CD4-positive, alpha-beta memory T cell (primary cell): ENCODE measurements at places on chromosomes 4 and X. TPM values are rescaled to one million over a fixed set of nuclear protein-coding genes. Genes with fewer than 3 reads are reported as not detected.

DNA sequence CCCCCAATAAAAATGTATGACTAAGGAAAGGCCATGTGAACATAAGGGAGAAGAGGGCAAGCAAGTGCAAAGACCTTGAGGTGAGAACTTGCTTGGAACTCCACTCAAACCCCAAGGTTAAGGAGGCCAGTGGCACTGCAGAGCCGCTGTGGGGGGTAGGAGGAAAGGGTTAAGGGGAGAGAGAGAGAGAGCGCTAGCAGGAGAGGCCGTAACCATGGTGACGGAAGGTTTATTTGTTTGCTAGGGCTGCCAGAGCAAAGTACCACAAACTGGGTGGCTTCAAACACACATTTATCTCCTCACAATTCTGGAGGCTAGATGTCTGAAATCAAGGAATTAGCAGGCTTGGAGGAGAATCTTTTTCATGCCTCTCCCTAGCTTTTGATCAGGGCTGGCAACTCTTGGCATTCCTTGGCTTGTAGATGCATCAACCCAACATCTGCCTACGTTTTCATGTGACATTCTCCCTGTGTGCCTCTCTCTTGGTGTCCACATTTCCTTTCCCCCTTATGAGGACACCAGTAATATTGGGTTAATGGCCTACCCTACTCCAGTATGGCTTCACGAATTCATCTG, 35.2 kb downstream of the SMIM20 start:
- no peak overlapping the region for H3K27ac ChIP-seq
- H3K27me3 ChIP-seq: peaks cover 4% of the 10 kb centered on the region
- peaks cover 15% of the 10 kb centered on the region for H3K4me1 ChIP-seq

DNA sequence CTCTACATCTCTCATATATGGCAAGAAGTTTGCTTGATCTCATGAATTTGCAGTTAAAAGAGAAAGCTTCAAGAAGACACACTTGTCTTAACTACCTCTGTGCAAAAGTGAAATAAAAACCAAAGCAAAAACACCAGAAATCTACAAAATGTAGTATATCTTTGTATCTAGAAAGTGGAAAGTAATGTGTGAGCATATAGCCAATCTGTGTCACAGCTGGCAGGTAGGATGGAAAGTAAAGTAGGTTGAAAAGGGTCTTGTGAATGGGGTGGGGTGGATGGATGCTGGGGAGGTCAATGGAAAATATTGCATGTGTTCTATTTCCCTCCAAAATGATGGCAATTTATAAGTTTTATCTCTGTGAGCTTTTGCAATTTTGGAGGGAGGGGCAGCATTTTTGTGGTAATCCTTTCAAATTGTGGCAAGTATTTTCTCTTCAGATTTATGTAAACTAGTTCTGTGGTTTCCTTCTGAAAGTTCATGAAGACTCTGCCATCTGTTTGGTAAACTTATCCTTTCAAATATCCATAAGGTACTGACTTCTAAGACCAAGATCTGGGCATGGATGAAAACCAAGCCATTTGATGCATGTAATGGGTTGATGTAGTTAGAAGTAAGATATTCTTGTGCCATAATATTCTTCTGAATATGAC, 215.9 kb upstream of the GIMD1 start:
- DNase-seq: no peak
- H3K4me1 ChIP-seq: no peaks in the 10 kb centered on the region
- no peaks in the 10 kb centered on the region for H3K36me3 ChIP-seq
- no peak overlapping the region for H3K4me3 ChIP-seq
- H3K27me3 ChIP-seq: no peaks in the 10 kb centered on the region
- no peak overlapping the region for H3K27ac ChIP-seq

GRCh38 chr4:162582180-162582579, 418.4 kb upstream of the FSTL5 start:
- no peak overlapping the region for H3K4me3 ChIP-seq
- no peaks in the 10 kb centered on the region for H3K36me3 ChIP-seq

CENPC gene
- total RNA-seq: 64.0 TPM

MSX1 gene
- not detected for total RNA-seq

GRCh38 chr4:121720109-121720508, 23.3 kb upstream of the ANXA5 start:
- no peaks in the 10 kb centered on the region for H3K27me3 ChIP-seq
- DNase-seq: no peak
- H3K27ac ChIP-seq: no peak overlapping the region
- H3K36me3 ChIP-seq: no peaks in the 10 kb centered on the region

DNA sequence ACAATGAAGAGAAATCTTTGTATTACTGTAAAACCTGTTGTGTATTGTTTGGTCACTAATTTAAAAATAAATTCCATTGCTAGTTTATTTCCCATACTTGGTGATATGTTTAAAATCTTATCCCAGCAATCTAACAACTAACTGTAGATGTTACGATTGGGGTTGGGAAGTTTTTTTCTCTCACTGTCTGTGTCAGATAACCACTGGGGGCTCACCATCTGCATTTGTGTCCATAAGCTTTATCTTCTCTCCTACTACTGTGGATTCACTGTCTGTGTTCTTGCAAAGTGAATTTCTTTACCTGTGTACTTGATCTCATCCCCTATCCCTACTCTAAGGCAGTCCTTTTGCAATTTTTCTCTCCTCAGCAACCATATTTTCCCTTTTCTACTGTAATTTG, 81.3 kb downstream of the STIM2 start:
- H3K27me3 ChIP-seq: no peaks in the 10 kb centered on the region
- no peaks in the 10 kb centered on the region for H3K36me3 ChIP-seq
- no peak overlapping the region for H3K27ac ChIP-seq

CLCN4 gene
- total RNA-seq: 0.28 TPM

GRCh38 chrX:94114362-94114761, 440.4 kb downstream of the FAM133A start:
- no peaks in the 10 kb centered on the region for H3K4me1 ChIP-seq
- no peak overlapping the region for H3K4me3 ChIP-seq
- DNase-seq: no peak
- H3K27ac ChIP-seq: no peak overlapping the region
- no peaks in the 10 kb centered on the region for H3K36me3 ChIP-seq

SSX4 gene
- not detected for total RNA-seq

DNA sequence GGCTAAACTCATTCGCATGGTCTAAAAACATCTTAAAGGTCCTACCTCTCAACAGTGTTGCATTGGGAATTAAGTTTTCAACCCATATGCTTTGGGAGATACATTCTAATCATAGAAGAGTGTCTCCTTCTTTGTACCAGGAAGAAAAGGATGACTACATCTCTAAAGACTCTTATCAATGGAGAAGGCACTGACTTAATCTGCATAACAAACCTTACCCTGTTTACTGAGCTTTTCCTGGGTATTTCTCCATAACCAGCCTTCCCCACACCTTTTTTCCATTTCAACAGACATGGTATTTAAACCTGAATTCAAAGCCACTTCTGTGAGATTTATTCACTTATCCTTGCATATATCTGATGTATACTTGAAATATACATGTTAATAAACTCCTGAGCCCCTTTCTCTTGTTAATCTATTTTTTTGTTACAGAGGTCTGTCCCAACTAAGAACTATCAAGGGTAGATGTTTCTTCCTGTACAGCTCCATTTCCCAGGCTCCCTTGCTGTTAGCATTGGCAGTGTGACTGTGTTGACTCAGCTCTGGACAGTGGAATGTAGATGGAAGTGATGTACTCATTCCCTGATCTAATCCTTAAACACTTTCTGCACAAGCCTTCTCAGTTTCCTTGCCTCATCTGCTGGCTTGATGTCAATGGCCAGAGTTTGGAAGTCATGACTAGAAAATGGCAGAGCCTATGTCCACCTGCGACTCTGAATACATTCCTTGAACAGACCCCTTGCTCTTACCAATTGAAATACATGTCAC, 148.9 kb upstream of the CPEB2 start:
- H3K4me3 ChIP-seq: no peak overlapping the region
- no peak for DNase-seq
- no peak overlapping the region for H3K27ac ChIP-seq
- H3K27me3 ChIP-seq: no peaks in the 10 kb centered on the region

- no peak overlapping the region for H3K4me3 ChIP-seq
- no peaks in the 10 kb centered on the region for H3K4me1 ChIP-seq
- DNase-seq: no peak
- H3K27ac ChIP-seq: no peak overlapping the region
- H3K27me3 ChIP-seq: no peaks in the 10 kb centered on the region
These were observed 26.5 kb downstream of the RASGEF1B start for GRCh38 chr4:81445196-81445595.

FAM9B gene
- not detected for total RNA-seq

DNA sequence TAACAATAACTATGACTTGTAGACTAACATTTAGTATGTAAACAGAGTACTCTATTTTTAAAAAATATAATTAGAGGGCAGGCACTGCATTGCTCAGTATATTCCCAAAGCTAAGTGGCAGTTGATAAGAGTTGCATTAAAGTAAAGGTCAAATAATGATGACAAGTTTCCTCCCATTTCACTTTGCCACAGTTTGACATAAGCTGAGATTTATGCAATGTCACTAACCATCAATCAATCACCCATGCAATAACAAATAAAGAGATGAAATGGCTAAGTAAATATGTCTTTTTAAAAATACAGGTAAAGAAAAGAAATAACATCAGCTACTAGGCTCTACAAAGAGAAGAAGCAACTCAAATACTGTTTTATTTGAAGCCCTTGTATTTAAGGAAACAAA, 673.4 kb downstream of the PCDH18 start:
- H3K27ac ChIP-seq: no peak overlapping the region
- H3K27me3 ChIP-seq: no peaks in the 10 kb centered on the region
- H3K36me3 ChIP-seq: no peaks in the 10 kb centered on the region
- DNase-seq: no peak
- no peaks in the 10 kb centered on the region for H3K4me1 ChIP-seq

PTTG2 gene
- total RNA-seq: 1.5 TPM

GRCh38 chrX:18931972-18932371, 51.9 kb downstream of the PHKA2 start:
- DNase-seq: no peak
- H3K4me3 ChIP-seq: no peak overlapping the region
- no peaks in the 10 kb centered on the region for H3K27me3 ChIP-seq
- H3K4me1 ChIP-seq: no peaks in the 10 kb centered on the region
- no peaks in the 10 kb centered on the region for H3K36me3 ChIP-seq
- no peak overlapping the region for H3K27ac ChIP-seq

DNA sequence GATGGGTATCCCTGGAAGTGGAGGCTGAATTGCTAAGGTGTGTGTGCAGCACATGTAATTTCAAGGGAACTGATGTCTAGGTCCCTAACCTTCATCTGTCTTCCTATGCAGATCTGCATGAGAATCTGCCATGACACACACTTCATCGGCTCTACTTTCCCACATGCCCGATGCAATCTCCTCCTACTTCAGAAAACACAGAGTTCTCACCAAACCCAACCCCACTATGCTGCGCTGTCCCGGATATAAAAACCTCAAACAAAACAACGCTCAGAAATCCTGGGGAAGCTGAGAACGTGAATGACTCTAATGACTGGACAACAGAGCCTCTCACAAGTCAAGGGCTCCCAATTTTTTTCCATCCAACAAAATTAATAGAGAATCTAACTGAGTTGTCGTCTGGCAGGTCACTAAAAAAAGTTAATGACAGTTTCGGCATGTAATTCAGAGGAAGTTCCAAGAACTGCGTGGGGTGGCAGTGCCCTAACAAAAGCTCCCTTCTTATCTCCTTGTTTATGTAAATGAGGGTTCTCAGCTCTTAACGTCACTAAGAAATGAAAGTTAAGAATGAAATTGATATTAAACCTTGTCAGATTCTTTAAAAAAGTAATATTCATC, 39.0 kb downstream of the STX18 start:
- H3K4me3 ChIP-seq: peak overlapping the region; percentile 43
- DNase-seq: peak; percentile 34
- H3K4me1 ChIP-seq: peaks cover 12% of the 10 kb centered on the region
- peak overlapping the region; percentile 38 for H3K27ac ChIP-seq
- no peaks in the 10 kb centered on the region for H3K36me3 ChIP-seq

- no peaks in the 10 kb centered on the region for H3K36me3 ChIP-seq
- H3K4me1 ChIP-seq: peaks cover 21% of the 10 kb centered on the region
- H3K27ac ChIP-seq: no peak overlapping the region
- H3K4me3 ChIP-seq: no peak overlapping the region
- DNase-seq: no peak
These were observed 200.5 kb downstream of the INPP4B start for GRCh38 chr4:142645475-142646108.

PF4V1 gene
- not detected for total RNA-seq

- H3K36me3 ChIP-seq: no peaks in the 10 kb centered on the region
- DNase-seq: no peak
- H3K27ac ChIP-seq: no peak overlapping the region
- no peak overlapping the region for H3K4me3 ChIP-seq
These were observed 252.6 kb downstream of the TMEM47 start for GRCh38 chrX:34404386-34405070.

NOCT gene
- total RNA-seq: 1.4 TPM

GRCh38 chr4:20428436-20429160, 176.9 kb downstream of the SLIT2 start:
- no peaks in the 10 kb centered on the region for H3K4me1 ChIP-seq
- no peak for DNase-seq
- no peaks in the 10 kb centered on the region for H3K36me3 ChIP-seq
- no peak overlapping the region for H3K4me3 ChIP-seq

ADH1B gene
- not detected for total RNA-seq

NAA11 gene
- total RNA-seq: not detected

ABCG2 gene
- 0.61 TPM for total RNA-seq

DNA sequence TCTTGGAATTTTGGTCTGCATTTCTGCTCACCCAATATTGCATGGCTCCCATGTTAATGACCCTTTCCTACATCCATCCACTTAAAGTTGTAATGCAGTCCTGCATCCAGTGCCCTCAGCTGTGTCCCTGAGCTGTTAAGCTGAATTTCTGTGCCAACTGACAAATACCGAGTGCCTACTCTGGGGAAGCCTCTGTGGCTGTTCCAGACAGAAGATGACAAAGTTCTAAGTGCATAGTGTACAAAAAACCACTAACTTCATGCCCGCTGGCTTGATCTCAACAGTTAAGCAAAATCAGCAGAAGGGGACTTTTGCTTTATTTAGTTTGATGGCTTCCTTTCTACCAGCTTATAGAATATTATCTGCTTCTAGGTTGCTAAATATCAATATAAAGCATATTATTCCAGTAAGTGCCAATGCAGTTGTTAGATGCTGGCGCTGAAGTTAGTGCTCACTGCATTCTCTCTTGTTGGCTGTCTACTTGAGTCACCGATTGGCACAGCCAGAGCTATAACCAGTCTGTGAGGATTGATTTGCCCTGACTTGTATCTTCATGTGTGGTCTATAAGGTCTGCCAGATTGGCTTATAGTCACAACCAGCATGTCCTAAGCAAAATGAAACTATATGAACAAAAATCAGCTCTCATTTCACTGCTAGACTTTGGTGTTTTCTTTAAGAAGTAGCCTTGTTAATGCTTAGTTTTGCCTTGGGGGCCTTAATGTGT, 98.9 kb downstream of the KLHL8 start:
- no peak overlapping the region for H3K4me3 ChIP-seq
- H3K27me3 ChIP-seq: no peaks in the 10 kb centered on the region
- H3K27ac ChIP-seq: no peak overlapping the region

- DNase-seq: no peak
- no peaks in the 10 kb centered on the region for H3K36me3 ChIP-seq
- no peak overlapping the region for H3K4me3 ChIP-seq
- H3K27me3 ChIP-seq: no peaks in the 10 kb centered on the region
- no peaks in the 10 kb centered on the region for H3K4me1 ChIP-seq
These were observed 34.3 kb downstream of the TRIM61 start for GRCh38 chr4:164943192-164943591.

CMC4 gene
- total RNA-seq: 7.0 TPM
